Activated CD8-positive, alpha-beta memory T cell treated with anti-CD3 and anti-CD28 coated beads for 1 hour (primary cell): ENCODE measurements at places on chromosomes 2 and 18.

- DNase-seq, result no peak
These were observed 374.3 kb upstream of the MC4R start for GRCh38 chr18:60746919-60747318.

DNA sequence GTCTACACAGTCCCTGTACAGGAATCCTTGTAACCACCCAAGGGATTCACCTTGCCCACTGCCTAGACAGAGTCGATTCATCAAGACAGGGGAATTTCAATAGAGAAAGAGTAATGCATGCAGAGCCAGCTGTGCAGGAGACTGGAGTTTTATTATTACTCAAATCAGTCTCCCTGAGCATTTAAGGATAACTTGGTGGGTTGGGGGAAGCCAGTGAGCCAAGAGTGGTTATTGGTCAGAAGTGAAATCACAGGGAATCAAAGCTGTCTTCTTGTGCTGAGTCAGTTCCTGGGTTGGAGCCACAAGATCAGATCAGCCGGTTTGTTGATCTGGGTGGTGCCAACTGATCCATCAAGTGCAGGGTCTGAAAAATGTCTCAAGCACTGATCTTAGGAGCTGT is 17.8 kb upstream of the FAM98A start:
- no peak for DNase-seq

DNA sequence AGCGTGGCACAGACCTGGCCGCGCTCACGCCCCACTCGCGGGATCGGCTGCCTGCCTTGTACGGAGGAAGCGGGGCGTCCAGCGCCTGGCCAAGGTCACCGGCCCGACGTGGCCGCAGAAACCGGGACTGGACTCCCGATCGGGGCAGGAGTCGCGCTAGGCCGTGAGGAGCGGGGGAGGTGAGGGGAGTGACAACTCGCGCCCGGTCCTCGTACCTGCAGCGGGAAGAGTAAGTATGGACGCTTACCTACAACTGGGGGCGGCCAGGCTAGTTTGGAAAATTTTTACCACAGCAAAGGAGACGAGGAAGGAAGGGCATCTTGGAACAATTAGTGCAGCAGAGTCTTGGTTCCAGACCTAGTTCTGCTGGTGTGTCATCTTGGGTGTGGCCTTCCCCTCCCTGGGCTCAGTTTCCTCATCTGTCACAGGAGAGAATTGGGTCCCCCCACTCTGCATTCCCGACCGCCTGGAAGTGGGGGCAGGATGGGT is 693 bp downstream of the UBE2F start:
- DNase-seq, result no peak

DNA sequence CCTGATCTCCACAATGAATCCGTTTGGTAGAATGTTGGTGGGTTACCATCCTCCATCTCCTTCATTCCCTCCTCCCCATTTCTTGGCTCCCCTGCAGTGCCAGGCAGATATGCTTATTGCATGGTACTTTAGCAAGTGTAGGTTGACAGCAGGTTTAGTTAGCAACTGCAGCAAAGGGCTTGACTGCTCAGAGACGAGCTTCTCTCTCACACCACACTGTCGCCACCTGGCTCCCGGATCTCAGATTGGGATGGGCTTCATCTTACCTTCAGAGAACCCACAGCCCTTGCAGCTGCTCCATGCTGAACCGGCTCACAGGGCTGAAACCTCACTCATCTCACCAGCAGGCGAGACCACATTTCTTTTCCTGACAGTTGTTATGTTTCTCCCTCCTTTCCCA is 88.8 kb downstream of the VWA3B start:
- no peak for DNase-seq

GRCh38 chr2:72951303-72952095 is 34.2 kb downstream of the EMX1 start:
- no peak for DNase-seq

DNA sequence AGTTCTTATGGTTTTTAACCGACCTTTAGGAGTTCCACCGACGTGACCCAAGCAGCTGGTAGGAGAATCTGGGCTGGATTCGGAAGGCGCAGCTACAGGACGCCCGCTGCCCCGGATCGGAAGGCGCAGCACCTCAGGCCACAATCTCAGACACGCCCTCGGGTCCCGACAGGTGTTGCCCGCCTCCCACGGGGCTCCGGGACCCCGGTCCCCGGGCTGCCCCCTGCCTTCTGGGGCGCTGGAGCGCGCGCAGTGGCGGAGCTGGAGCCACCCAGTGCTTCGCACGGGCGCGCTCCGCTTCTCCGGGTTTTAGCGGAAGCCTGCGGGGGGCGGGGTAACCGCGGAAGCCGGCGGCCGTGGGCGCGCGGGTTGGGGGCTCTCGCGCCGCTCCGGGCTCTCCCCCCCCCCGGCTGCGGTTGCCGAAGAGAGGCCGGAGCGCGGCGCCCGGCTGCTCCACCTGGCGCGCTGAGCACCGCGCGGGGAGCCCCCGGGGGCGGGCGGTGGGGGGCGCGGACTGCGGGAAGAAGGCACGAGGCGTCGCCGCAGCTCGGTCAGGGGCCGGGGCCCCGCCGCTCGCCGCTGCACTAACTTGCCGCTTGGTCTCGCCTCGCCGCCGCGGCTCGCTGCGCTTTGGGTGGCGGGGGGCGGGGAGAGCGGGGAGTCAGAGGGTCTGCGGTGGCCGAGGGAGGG is 718.8 kb downstream of the DPP10 start:
- DNase-seq, result no peak

- no peak for DNase-seq
These were observed 51.1 kb downstream of the CTIF start for GRCh38 chr18:48589797-48590519.

DNA sequence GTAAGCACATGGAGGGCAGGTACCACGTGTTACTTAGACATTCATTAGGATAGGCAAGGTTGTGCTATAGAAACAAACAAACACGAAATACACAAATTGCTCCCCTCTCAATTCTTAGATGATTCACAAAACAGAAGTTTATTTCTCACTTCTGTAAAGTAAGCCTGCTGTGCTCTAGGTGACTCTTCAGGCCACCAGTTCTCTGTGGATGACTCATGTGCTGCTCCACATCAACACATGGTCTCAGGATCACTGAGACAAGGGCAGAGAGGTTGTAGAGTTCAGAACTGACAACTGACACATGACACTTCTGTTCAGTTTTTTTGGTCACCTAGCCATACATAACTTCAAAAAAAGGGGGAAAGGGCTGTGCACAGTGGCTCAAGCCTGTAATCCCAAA is 70.6 kb downstream of the DAW1 start:
- DNase-seq, result no peak

GRCh38 chr2:149463328-149464002 is 124.1 kb downstream of the MMADHC start:
- DNase-seq, result no peak
